ENCODE measurements at places on chromosomes 3 and 15.

- DNase-seq = no peak
Observed at GRCh38 chr3:58459160-58459559, 25.5 kb upstream of the PDHB start.

GRCh38 chr3:119613201-119613600, 15.5 kb downstream of the PLA1A start:
- no peak for DNase-seq

DNA sequence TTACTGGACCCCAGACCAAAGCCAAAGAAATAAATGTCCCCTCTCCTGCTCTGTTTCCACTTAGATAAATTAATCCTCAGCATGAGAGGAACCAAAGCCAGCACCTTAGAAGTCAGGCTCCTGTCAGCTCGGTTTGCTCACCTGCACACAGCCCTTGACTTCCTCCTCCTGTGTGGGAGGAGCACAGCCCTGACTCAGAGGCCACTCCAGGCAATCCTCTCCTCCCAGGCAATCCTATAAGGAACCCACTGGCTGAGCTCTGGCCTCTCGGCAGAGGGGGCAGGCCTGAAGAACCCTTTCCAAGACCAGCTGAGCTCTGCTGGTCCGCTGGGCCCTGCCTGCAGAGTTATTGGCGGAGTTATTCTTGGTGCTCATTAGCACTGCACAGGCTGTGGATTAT, 30.8 kb downstream of the LIPC start:
- no peak for DNase-seq

GRCh38 chr3:38137615-38138348, 679 bp upstream of the MYD88 start:
- DNase-seq = peak; percentile 82

- DNase-seq = no peak
Observed at GRCh38 chr15:71448688-71449114, 333.4 kb downstream of the THSD4 start.

GRCh38 chr3:113829576-113830354, 8.8 kb upstream of the GRAMD1C start:
- DNase-seq = no peak

DNA sequence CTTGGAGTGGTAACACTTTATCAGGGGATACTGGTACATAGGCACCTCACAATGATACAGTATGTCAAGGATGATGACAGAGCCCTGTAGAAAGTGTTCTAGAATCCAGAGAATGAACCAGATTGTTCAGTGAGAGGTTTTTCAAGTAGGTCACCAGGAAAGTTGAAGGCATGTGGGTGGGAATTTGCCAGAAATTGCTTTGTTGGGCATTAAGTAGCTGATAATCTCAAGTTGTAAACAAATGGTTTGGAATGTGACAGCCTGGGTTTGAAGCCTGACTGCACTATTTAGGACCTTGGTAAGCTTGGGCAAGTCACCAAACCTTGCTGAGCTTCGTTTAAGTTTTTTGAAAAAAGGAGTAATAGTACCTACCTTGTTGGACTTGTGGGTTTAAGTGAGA, 12.5 kb downstream of the SLC35G2 start:
- DNase-seq = no peak

- DNase-seq = no peak
Observed at GRCh38 chr3:31404871-31405270, 127.9 kb upstream of the STT3B start.

DNA sequence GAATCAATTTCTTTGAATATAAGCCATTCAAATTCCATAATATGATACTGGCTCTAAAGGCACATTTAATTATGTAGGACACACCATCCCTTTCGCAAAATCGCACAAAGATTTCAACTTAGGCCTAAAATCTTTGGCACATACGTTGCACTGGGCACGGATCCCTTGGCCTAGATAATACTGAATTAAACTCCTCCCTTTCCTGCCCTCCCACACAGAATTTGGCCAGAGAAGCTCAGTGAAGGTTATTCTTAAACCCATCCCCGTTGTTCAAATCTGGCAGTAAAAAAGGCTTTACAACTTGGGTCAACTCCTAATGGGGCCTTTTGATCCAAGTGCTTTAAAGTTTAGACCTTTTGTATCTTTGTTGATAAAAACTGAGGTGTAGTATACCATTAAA, 247.2 kb downstream of the PTPRG start:
- no peak for DNase-seq

- no peak for DNase-seq
Observed at GRCh38 chr3:77147836-77148578, 108.1 kb downstream of the ROBO2 start.

- DNase-seq = no peak
Observed at GRCh38 chr15:38187630-38188313, 64.9 kb upstream of the SPRED1 start.

DNA sequence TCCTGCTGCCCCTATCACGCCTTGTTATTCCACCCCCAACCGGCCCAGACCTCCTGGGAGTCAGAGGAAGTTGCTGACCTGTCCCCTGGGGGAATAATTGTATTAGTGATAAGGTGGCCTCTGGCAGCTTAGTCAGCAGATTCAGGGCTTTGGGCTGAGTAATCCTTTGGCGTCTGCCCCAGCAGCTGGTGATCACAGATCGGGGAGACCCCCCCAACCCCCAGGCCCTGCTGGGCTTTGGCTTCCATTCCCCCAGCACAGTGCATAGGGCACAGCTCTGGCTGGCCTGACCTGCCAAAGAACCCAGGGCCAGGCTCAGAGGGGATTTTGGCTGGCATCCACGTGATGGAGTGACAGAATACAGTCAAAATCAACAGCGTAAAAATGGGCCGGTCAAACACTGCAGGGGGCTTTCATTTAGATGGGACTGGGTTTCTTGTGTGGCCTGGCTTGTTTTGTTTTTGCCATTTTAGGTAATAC, 3.9 kb upstream of the NR2E3 start:
- DNase-seq = no peak

DNA sequence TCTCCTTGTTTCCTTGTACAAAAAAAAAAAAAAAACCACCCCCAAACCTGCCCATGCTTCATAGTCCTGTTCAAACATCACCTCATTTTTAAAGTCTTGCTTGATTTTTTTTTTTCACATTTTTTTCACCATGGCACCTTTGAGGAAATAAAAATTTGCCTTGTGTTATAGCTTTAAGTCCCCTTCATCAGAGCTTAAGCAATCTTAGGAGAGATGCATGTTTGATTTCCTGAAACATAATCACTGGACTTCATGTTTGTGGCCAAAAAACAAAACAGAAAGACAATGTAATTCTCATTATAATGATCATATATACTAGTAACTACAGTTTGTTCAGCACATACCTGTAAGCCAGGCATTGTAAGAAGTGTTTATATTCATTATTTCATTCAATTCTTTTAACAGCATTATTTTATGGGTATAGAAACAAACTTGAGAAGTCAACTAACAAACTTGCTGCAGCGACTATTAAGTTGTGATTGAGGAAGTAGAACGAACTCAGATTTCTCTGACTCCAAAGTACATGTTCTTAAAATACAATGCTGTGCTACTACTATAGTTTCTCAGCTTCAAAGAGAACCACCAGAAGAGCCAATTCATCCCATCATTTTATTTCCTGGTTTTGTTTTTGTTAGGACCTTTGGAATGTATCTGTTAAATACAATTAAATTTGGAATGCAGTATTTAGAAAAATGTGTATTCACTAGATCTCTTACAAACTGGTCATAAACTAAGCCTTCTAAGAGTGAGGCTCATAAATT, 203.8 kb downstream of the TCF12 start:
- DNase-seq = no peak

DNA sequence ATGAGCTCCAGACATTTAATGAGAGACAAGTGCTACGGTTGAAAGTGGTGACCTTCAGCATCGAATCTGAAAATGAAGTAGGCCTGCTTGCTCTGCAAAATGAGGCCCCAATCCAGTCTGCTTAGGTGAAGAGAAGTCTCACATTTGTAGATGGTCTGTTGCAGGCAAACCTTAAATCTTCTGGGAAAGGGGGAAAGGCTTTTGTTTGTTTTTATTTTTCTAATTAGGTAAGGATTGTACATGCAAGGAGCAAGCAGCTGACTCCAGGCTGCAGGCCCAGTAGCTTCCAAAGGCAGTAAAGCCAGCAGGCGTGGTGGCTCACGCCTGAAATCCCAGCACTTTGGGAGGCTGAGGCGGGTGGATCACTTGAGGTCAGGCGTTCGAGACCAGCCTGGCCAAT, 74.3 kb downstream of the HMG20A start:
- DNase-seq = no peak

GRCh38 chr3:87390821-87391220, 114.4 kb upstream of the POU1F1 start:
- no peak for DNase-seq

GRCh38 chr3:14301558-14301957, 100.8 kb upstream of the SLC6A6 start:
- no peak for DNase-seq

- no peak for DNase-seq
Observed at GRCh38 chr3:132232231-132232792, 84.9 kb upstream of the ACP3 start.

- DNase-seq = no peak
Observed at GRCh38 chr3:155778462-155778861, 27.6 kb downstream of the C3orf33 start.

DNA sequence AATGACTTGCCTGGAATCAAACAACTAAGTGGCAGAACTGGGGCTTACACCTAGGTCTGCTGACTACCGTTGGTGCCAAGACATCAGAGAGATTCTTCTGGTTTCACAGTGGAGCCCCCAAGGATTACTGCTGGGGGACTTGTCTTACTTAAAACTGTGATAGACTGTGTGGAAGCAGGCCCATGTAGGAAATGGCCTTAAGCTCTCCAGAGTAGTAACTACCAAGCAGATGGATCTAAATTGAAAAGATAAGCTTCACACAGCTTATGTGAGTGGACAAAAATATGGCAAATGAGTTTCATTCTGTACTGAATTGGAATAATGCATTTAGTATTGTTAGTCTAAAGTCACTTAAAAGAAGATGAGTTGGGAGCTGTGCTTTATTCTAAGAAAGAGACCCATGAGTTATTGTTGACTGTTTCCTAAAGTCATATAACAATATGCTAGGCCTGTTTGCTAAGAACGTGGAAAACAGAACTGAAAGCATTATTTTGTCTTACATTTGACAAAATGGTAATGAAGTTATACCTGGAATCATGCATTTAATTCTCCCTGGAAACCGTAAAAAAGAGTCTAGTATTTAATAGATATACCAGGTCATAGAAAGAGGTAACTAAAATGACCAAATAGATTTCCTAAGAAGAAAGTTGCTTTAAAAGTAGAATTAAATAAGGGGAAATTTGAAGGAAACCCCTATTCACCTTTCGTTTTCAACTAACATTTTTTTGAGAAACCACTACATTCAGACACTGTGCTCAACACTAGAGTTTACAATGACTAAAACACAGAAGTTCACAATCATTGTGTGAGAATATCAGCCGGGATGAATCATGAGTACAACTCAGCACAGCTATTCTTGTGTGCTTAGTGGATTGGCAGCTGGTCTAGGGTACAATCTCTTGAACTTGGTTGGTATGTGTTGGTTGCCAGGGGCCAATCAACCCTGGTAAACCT, 13.0 kb upstream of the MAPK6 start:
- DNase-seq = no peak

DNA sequence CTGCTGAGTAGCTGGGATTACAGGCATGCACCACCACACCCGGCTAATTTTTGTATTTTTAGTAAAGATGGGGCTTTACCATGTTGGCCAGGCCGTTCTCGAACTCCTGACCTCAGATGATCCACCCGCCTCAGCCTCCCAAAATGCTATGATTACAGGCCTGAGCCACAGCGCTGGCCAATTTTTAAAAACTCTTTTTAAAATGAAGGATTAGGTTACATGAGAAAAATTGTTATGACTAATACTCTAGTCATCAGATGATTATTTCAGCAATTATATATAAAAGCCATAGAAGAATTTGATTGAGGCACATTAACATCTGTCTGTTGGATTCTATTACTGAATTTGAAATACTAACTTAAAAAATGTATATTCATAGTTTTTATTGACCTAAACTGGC, 134.1 kb upstream of the MNS1 start:
- no peak for DNase-seq

GRCh38 chr3:23669541-23670255, 136.1 kb upstream of the UBE2E1 start:
- DNase-seq = no peak

GRCh38 chr3:115217678-115218451, 70.8 kb upstream of the ZBTB20 start:
- peak; percentile 30 for DNase-seq

DNA sequence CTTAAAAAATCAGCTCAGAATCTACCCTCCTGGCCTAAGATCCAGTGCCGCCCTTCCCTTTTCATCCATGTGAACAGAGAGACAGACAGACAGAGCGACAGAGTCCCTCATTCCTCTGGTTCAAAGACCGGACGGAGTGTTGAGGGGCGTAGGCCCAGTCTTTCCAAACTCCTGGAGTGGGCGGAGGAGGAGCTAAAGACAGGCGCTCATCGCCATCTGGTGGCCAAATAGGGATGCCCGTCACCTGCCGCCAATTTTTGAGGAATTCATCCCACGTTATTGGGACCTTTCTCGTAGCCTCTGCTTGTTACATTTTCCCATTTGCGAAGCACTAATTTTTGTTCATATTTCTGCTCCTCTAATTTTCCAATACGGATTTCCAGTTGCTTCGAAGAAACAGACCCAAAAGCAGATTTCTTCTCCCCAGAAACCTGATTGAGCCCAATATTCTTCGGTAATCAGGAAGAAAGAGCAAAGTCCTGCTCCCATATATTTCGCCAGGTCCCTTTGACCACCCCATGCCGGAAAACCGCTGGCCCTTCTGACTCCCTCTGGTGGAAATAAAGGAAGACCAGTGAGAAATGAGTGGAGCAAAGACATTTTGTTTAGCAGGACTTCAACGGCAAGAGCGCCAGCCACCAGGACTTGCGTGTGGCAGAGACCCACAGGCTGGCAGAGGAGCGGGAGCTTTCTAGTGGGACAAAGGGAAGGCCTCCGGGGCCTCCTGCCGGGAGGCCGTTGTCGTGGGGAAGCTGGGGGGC, 88.0 kb downstream of the LRRK1 start:
- peak; percentile 79 for DNase-seq

- no peak for DNase-seq
Observed at GRCh38 chr15:30992249-30992864, 929 bp upstream of the MTMR10 start.

GRCh38 chr3:115245438-115245837, 98.3 kb upstream of the ZBTB20 start:
- DNase-seq = peak; percentile 72

GRCh38 chr15:77503764-77504163, 83.1 kb downstream of the HMG20A start:
- no peak for DNase-seq
